ENCODE measurements at places on chromosomes 3 and 15.

- DNase-seq, result peak; percentile 21
Observed at GRCh38 chr3:48194446-48195071, 6.3 kb upstream of the CDC25A start.

DNA sequence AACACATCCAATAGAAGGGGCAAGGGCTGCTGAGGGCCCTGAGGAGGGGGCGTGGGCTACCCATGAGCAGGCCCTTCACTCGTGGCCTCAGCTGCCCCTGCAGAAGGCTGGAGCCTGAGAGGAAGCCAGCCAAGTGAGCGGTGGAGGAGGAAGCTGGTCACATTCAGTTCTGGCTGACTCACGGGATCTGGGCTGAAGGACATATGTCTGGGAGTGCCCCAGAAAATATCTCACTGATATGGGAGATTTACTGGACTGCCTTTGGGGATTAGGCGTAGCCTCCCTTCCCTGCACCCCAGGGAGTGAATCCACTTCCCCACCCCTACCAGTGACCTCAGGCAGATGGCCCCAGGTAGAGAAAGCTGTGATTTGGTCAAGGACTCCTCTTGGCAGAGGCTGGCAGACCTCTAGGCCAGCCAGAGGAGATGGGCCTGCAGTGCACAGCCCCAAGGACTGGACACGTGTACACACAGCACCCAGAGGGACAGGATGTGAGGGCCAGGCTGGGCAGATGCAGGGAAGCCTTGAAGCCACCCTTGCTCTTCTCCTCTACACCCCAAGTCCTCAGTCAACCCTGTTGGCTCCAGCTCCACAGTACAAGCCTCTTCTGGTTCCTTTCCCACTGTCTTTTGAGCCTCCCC, 14.2 kb upstream of the ANKDD1A start:
- DNase-seq, result no peak

GRCh38 chr15:46901001-46901400, 816.3 kb upstream of the SEMA6D start:
- DNase-seq, result no peak

- no peak for DNase-seq
Observed at GRCh38 chr3:179229177-179229576, 21.7 kb downstream of the KCNMB3 start.

DNA sequence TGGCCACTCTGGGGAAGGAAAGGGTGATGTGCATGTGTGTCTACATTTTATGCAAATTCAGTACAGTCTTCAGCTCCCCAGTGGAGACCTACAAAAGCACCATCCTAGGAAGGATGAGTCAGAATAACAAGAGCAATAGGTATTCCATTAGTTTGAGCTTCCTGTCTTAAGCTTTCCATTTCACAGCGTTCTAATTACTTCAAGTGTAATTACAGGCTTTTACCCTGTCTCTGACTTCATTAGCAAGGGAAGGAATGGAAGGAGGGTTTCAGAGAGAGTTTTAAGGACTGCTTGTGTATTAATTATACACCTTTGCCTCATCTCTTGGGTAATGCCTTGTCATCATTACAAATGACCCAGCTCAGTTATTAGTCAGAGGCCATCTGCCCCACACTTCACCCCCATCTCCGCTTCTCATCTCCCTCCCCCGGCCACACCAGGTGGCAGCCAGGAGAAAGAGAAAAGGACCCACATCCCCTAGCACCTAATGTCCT, 202.8 kb upstream of the MRPL3 start:
- DNase-seq, result no peak

DNA sequence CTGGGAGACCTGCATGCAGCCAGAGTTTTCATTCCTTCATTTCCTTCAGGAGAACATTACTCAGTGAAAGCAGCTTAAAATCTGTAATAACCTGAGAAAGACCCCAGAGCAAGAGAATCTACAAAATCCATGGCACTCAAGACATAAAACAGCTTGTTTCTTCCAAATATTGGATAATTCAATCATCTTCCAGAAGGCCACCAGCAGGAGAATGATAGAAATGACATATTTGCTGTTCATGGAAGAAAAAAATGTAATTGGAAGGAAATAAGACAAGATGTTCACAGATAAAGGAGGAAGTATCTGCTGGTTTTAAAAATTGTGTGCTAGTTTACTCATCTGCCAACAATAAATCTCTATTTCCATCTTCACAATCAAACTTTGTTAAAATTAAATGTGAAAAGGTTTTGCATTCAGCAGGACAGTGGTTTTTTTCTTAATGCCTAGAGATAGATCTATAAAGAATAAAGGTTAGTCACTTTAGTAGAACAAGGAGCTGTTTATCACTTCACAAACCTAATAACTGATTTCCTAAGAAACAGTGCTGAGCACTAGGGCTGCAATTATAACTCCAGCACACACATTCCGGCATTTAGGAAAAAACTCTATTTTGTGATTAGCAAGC, 530.8 kb downstream of the NSUN3 start:
- no peak for DNase-seq

DNA sequence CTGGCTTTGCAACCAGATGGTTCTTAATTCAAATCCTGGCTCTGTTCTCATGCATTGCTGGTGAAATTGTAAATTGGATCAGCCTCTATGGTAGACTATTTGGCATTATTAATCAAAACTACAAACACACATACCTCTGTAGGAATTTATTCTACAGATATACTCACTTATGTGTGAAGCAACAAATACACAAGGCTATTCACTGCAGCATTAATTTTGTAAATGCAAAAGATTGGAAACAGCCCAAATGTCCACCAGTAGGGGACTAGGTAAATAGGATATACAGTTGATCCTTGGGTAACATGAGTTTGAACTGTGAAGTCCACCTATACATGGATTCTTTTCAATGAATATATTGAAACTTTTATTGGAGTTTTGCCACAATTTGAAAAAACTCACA, 29.5 kb upstream of the LCTL start:
- DNase-seq, result no peak

GRCh38 chr3:56373386-56373785, 94.9 kb downstream of the ERC2 start:
- DNase-seq, result no peak

GRCh38 chr3:87186608-87187159, 40.4 kb upstream of the CHMP2B start:
- no peak for DNase-seq

- DNase-seq, result no peak
Observed at GRCh38 chr15:76575274-76575673, 238.7 kb downstream of the ISL2 start.

GRCh38 chr3:139560411-139560810, 20.9 kb upstream of the RBP1 start:
- no peak for DNase-seq

DNA sequence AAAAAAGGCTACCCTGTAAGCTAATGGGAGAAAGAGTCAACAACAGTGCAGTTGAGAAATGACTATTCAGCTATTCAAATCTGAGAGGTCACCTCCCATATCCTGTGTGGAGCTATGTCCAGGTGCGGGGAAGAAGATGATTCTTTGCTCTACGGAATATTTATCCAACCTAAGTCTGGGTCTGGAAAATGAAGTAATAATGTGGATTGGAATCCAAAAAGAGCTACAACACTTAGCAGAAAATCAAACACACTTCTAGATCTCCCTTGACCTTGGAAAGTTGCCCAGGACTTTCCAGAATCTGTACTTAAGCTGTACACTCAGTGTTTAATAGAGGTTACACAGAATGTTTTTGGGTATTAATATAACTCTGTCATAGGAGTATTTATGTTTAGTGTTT, 251.9 kb downstream of the NAALADL2 start:
- no peak for DNase-seq

Data from CD4-positive, alpha-beta T cell treated with Interleukin-10 for 1 hour (primary cell).